ENCODE measurements at places on chromosomes 3 and 15. TPM values are rescaled to one million over a fixed set of nuclear protein-coding genes. Genes with fewer than 3 reads are reported as not detected.

DNA sequence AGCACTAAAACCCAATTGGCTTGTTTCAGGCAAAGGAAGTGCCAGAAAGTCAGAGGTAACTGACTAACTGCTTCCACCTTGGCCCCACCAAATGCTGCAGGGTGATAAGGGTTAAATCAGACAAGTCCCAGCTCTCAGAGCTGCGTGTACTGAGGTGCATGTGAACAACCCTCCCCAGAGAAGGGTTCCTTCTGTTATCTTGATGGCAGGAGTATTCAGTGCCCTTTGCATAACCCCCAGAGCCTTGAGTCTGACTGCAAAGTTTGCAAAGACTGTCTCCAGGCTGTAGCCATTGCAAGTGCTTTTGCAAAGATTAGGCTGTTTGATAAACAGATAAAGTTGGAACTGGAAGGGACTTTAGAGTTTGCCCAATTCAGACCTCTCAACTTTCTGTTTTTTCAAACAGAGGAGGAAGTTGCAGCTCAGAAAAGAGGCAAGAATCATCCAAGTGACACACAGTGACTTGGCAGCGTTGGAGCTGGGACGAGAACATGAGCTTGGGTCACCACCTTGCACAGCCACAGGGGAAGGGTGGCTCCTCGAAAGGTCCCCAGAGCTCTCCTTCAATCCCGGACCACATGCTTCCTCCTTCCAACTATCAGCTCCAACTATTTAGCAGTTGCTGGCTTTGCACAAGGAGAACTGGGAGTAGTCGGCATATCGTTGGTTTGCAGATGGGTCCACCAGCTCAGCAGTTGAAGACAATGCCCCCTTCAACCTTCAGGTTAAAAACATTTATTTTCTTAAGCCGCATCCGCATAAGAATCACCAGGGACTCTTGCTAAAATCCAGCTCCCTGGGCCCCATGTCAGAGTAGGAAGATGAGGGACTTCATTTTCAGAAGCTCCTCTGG, 224.8 kb upstream of the HES1 start:
- H3K27ac ChIP-seq, result no peak overlapping the region
- no peak for DNase-seq
- H3K4me1 ChIP-seq, result peaks cover 24% of the 10 kb centered on the region
- peaks cover 42% of the 10 kb centered on the region for H3K27me3 ChIP-seq
- peaks cover 4% of the 10 kb centered on the region for H3K36me3 ChIP-seq

- no peak for DNase-seq
- H3K4me1 ChIP-seq, result peaks cover 14% of the 10 kb centered on the region
- no peaks in the 10 kb centered on the region for H3K27me3 ChIP-seq
- no peak overlapping the region for H3K4me3 ChIP-seq
- H3K27ac ChIP-seq, result peak overlapping the region; percentile 88
Observed at GRCh38 chr3:111776827-111777483, 82.1 kb upstream of the PHLDB2 start.

DNA sequence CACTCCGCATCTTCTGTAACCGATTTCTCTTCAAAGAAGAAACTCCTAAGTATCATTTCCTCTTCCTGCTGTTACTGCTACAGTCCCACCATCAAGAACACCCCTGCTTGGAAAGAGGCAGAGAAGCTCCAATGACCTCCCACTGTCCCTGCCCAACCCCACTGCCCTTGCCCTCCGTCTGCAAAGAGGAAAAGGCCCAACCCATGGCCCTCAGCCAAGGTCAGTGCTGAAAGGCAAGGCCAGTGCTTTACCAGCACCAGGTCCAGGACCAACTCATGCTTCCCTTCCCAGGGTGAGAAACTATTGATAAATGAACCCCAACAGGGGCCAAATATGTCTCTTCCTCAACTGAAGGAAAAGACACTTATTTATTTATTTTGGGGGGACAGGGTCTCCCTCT, 22.5 kb downstream of the FAM240A start:
- H3K4me3 ChIP-seq, result no peak overlapping the region
- DNase-seq, result no peak
- H3K27ac ChIP-seq, result no peak overlapping the region
- H3K4me1 ChIP-seq, result peaks cover 8% of the 10 kb centered on the region

- peak overlapping the region; percentile 70 for H3K4me3 ChIP-seq
- H3K4me1 ChIP-seq, result peaks cover 20% of the 10 kb centered on the region
- no peaks in the 10 kb centered on the region for H3K36me3 ChIP-seq
Observed at GRCh38 chr3:114453361-114453780, 159.5 kb downstream of the TIGIT start.

DNA sequence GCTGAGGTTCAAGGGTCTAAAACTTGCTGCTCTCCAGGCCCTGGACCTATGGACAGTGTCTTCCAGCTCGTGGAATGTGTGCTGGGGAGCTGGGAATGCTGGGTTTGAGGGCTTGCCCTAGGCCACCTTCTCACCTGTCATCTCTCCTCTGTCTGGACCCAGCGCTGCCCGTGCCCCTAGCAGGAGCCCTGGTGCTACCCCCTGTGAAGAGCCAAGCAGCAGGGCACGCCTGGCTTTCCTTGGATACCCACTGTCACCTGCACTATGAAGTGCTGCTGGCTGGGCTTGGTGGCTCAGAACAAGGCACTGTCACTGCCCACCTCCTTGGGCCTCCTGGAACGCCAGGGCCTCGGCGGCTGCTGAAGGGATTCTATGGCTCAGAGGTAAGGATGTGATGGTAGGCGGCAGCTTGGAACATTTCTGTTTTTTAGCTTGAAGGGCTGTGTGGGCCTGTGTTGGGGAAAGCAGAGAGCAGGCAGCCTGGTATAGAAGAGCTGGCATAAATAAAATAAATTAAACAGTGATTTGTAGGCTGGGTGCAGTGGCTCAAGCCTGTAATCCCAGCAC, 5.1 kb downstream of the CHRD start:
- H3K36me3 ChIP-seq, result no peaks in the 10 kb centered on the region
- H3K27me3 ChIP-seq, result peaks cover 35% of the 10 kb centered on the region
- H3K27ac ChIP-seq, result no peak overlapping the region
- DNase-seq, result no peak

DNA sequence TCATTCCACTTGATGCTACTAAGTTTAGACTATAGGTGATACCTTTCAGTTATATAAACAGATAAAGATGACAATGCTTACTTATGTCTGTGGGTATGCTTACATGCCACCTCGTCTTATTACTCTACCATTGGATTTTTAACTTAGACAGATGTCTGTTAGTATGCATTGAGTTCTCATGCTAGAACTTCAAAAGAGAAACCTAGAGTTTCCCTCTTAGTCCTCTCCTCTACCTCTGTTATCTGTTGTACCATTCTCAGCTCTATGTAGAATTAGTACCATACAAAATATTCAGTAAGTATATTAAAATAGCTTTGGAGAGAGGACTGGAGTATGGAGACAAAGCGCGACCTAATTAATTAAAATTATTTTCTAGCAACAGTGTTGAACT, 111.3 kb downstream of the BBX start:
- no peak overlapping the region for H3K4me3 ChIP-seq
- H3K27me3 ChIP-seq, result no peaks in the 10 kb centered on the region
- H3K36me3 ChIP-seq, result no peaks in the 10 kb centered on the region

PLD1 gene
- total RNA-seq, result 0.89 TPM

SEMA6D gene
- total RNA-seq, result 11.8 TPM

DNA sequence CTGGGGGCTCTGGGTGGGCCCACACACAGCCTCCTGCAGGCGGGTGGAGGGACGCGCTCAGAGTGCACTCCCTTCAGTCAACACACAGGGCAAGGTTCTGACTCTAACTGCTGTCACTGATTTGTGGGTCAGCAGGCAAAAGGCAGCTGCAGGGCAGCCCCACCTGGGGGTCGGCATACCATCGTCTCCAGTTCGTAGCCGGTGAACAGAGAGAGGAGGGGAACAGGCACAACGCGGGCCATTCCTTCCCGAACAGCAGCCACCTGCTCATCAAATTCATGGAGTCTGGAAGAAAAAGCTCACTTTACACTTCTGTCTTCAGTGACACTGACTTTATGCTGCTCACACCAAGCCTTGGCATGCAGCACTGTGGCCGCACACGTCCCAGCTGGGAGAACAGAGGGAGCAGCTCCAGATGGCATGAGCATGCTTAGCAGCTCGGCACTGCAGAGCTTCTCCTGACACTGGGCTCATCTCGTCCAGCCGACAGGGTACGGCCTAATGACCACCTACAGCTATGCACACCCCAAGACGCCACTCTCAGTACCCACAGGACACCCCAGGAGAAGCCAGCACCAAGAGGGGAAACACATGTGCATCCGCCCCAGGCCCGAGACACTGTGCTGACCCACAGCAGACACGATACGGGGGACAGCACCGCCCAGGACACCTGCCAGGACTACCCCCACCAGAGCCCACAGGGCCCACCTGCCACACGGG, 14.4 kb upstream of the OCA2 start:
- DNase-seq, result no peak
- H3K36me3 ChIP-seq, result peaks cover 23% of the 10 kb centered on the region
- H3K4me1 ChIP-seq, result no peaks in the 10 kb centered on the region
- H3K27ac ChIP-seq, result no peak overlapping the region
- no peaks in the 10 kb centered on the region for H3K27me3 ChIP-seq

DNA sequence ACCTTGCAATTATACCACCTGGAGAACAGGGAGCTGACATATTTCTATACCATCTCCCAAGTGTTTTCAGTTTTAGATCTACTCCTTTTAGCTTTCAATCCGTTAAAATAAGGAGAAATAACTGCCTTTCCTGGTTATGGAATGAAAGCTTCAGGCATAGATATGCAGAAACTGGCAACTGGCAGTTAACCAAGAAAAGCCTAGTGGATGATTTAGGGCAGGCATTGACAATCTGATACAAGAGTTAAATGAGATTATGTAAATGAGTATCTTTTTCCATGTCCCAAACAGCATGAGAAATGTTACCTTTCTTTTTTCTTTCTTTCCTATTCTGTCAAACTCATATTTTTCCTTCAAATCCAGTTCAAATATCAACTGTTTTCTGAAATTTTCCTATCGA, 689.1 kb upstream of the DPPA4 start:
- no peaks in the 10 kb centered on the region for H3K36me3 ChIP-seq
- H3K4me3 ChIP-seq, result no peak overlapping the region
- H3K4me1 ChIP-seq, result no peaks in the 10 kb centered on the region

- H3K36me3 ChIP-seq, result no peaks in the 10 kb centered on the region
- H3K4me1 ChIP-seq, result no peaks in the 10 kb centered on the region
- no peaks in the 10 kb centered on the region for H3K27me3 ChIP-seq
- DNase-seq, result no peak
- no peak overlapping the region for H3K27ac ChIP-seq
- H3K4me3 ChIP-seq, result no peak overlapping the region
Observed at GRCh38 chr15:62412686-62413085, 247.6 kb upstream of the C2CD4B start.

UACA gene
- total RNA-seq, result 37.8 TPM

DNA sequence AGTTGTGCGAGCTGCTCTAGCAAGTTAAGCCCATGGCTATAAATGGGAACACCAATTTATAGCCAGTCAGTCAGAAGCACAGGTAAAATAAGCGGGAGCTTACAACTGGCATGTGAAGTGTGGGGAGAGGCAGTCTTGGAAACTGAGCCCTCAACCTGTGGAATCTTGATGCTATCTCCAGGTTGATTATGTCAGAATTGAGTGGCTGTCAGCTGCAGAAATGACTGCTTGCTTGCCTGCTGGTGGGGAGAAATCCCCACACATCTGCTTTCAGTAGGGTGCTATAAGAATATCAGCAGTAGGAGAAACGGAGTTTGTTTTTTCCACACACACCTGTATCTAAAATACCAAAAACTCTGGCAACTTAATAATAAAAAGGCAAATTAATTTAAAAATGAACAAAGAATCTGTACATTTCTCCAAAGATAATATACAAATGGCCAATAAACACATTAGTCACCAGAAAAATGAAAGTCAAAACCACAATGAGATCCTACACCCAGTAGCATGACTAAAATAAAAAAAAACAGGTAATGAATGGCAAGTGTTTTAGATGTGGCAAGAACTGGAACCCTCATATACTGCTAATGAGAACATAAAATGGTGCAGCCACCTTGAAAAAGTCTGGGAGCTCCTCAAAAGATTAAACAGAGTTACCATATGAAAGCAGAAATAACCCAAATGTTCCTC, 26.0 kb upstream of the MAP4 start:
- DNase-seq, result no peak
- peaks cover 2% of the 10 kb centered on the region for H3K36me3 ChIP-seq
- no peak overlapping the region for H3K4me3 ChIP-seq
- peaks cover 36% of the 10 kb centered on the region for H3K4me1 ChIP-seq
- peak overlapping the region; percentile 78 for H3K27ac ChIP-seq

DNA sequence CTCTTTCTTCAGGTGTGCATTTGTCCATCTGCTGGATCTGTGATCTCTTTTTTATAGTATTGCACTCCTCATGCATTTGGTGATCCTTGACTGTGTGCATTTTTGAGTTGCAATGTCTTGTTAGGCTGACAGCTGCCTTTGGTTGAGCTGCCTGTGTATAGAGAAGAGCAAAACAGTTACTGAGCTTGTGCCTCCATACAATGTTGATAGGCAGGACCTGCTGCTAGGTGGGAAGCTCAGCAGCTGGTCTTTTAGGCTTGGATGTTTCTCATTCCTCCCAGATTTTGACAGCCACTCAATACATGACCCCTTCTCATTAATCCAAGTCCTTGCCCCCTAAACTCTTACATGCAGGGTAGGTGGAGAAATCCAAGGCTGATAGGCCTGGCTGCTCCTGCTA, 74.8 kb upstream of the PIAS1 start:
- H3K27me3 ChIP-seq, result no peaks in the 10 kb centered on the region
- H3K4me3 ChIP-seq, result no peak overlapping the region
- H3K4me1 ChIP-seq, result no peaks in the 10 kb centered on the region
- no peaks in the 10 kb centered on the region for H3K36me3 ChIP-seq

DNA sequence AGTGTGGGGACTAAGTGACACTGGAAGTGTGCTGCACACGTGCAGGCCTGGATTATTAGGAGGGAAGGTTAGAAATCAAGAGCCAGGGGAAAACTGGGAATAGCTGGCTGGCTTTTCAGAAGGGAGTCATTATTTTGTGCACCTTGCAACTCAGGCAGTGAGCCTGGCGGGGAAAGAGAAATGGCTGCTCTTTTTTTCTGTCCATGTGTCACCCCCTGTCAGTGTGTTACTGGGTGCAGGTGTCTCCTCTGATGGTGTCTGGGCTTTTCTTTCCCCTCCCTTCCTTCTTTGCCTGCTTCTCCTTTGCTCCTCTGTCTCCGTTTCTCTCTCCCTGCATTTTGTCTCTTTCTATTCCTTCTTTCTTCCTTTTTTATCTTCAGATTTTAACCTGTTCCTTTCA, 130.7 kb downstream of the APBA2 start:
- peaks cover 6% of the 10 kb centered on the region for H3K36me3 ChIP-seq
- H3K4me1 ChIP-seq, result peaks cover 65% of the 10 kb centered on the region
- H3K27ac ChIP-seq, result peak overlapping the region; percentile 8
- no peak for DNase-seq

- peaks cover 21% of the 10 kb centered on the region for H3K4me1 ChIP-seq
- H3K27me3 ChIP-seq, result peaks cover 37% of the 10 kb centered on the region
- H3K4me3 ChIP-seq, result no peak overlapping the region
- H3K27ac ChIP-seq, result no peak overlapping the region
Observed at GRCh38 chr15:101003081-101003480, 83.9 kb downstream of the LRRK1 start.

DNA sequence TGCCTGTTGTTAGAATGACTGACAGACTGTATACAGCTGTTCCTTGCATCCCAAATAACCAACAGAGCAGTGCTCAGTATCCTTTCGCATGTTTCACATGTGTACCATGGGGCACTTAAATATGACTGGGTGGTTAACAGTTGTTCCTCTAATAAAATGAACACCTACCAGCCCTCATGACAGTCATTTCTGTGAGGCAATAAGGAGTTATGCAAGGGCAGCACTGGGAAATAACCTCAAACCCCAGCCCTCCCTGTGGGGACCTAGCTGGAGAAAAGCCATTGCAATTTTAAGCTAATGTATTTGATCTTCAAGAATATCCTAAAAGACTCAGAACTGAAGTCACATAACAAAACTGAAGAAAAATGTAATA, 7.3 kb downstream of the RFT1 start:
- no peaks in the 10 kb centered on the region for H3K4me1 ChIP-seq
- no peak for DNase-seq
- no peak overlapping the region for H3K4me3 ChIP-seq
- H3K27me3 ChIP-seq, result no peaks in the 10 kb centered on the region
- no peak overlapping the region for H3K27ac ChIP-seq

CNTN4 gene
- 4.3 TPM for total RNA-seq

SELENOS gene
- 37.8 TPM for total RNA-seq

All from neural crest cell (in vitro differentiated cells).